ENCODE measurements at places on chromosomes 5 and 9.

DNA sequence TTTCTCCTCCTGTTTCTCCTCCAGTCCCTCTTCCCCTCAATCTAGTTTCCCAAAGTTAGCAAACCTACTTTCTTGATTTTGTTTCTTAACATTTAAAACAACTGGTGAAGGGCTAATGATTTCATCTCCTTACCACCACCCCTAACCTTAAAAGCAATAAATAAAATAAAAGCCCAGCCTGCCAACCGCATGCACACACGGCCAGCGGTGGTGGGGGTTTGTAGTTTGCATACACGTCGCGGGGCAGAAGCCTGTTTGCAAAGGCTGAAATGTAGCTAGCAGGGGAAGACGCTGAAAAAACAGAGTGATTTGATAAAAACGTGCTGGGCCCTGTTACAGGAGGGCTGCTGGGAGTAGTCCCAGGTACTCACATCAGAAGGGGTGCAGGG lies 1.9 kb upstream of the DMRT2 start:
- no peak for DNase-seq

DNA sequence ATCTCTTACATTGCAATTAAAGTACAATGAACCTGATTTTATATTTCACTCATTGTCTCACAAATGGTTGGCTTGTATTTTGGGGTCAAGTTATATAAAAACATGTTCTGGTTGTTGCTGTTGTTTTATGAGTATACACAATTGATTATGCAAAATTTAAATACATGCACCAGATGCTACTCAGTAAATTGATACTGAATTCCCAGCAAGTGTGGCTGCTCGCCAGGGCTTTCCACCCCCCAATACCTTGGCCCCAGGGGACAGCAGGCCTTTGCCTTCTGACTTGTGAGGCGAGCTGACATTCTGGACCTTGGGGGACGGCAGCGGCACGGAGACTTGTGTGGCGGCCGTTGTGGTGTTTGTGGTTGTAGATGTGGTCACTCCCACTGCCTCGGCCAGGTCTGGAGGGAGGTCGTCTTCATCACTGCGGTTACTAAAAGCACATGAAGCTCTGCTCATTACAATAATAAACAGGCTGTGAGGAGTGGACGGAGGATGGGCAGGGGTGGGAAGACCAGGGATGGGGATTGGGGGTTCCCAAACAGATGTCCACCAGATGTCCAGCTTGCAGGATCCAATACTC lies 27.0 kb upstream of the FRRS1L start:
- peak; percentile 84 for DNase-seq

DNA sequence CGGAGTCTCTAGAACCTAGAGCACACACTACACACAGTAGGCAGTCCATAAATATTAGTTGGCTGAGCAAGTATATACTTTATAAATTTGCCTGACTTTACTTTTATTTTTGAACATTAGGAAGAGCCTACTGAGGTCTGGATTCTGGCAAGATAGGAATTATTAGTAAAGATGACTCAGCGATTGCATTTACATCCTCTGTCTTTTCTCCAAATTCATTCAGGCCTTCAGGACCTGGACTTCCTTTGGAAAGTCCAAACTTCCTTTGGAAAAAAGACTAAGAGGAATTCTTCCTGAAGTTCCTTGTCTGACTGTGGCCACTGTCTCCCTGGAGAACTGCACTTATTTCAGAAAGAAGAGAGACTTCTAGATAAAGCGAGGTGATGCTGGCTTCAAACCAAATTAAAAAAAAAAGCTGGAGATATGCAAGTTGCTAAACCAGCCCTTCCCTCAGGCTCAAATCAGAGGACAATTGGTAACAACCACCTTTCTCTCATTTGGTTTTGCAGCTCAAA lies 251.3 kb downstream of the GAS1 start:
- no peak for DNase-seq

- DNase-seq: peak; percentile 68
These were observed 100.6 kb upstream of the SELENOP start for GRCh38 chr5:42912184-42912798.

DNA sequence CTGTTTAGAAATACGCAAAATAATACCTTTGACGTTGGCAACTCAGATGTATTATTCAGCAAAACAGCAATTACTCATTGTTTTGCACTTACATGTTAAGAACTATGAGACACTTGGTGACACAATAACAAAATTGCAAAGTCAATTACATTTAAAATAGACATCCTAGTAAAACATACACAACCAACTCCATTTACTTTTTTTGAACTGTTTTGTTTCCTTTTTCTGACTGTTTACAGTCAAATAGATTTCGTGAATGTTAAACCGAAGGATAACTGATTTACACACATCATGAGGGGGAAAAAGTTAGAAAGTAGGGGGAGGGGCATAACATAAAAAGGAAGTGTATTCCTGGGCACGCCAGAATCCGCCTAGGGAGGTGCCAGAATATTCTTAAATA lies 220.1 kb downstream of the MEF2C start:
- DNase-seq: no peak

Measured in choroid plexus epithelial cell (primary cell).